ENCODE measurements at places on chromosomes 6 and 20.

DNA sequence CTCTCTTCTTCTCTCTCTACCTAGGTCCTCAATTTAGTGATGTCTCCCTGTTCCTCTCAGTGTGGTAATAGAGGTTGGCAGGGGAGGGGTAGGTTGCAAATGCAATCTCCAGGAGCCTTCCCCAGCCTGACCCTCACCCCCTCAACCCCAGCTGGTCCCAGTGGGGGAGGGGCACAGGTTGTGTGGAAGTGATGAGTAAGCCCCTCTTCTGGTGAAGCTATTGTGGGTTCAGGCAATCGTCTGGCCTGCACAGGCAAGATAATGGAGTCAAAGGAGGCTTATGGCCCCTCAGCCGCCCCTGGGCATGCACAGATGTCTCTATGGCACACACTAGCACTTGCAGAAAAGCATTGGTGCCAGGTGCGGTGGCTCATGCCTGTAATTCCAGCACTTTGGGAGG, 10.8 kb upstream of the ADA start:
- DNase-seq = no peak

DNA sequence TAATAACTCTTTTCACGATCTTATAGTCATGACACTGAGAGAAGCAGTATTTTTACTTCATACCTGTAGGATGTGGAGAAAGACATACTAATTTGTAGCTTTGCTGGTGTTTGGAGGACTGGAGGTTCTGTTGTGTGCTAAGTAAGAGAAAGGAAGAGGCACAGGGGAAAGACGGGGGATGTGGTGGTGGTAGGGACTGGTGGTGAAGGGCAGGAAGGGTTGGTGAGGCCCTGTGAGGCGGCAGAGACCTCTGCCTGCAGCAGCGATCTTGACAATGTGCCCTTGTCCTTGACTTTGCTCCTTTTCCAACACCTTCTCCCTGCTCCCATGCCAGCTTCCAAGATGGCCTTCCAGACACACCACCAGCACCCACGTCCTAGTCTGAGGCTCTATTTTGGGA, 32.6 kb upstream of the MPC1 start:
- DNase-seq = peak; percentile 46

- DNase-seq = no peak
Observed at GRCh38 chr6:22322103-22323030, 25.5 kb upstream of the PRL start.

- no peak for DNase-seq
Observed at GRCh38 chr6:108839083-108839642, 9.1 kb upstream of the ARMC2 start.

GRCh38 chr6:6515691-6516607, 72.6 kb upstream of the LY86 start:
- DNase-seq = peak; percentile 74

GRCh38 chr6:132730560-132730959, 16.7 kb upstream of the VNN1 start:
- no peak for DNase-seq
